Activated CD4-positive, alpha-beta memory T cell treated with anti-CD3 and anti-CD28 coated beads for 36 hours (primary cell): ENCODE measurements at places on chromosomes 3 and 15.

DNA sequence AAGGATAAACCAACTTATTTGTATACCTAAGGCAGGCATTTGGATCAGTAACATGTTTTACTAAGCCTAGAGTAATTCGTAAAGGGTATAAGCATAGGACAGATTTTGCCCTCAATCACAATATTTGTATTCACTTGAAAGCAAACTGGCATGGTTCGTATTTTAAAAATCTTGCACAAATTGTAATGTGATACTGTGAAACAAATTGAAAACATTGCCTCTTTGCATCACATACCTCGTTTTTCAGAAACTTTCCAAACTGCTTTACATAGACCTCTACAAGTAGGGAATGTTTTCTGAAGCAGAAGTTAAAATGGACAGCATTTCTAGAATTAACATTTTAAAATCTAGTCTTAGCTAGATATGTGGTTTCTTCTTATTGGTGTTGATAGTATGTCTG is 11.6 kb downstream of the KBTBD8 start:
- no peak overlapping the region for H3K27ac ChIP-seq
- H3K4me3 ChIP-seq = no peak overlapping the region
- peaks cover 22% of the 10 kb centered on the region for H3K4me1 ChIP-seq
- peaks cover 53% of the 10 kb centered on the region for H3K36me3 ChIP-seq

DNA sequence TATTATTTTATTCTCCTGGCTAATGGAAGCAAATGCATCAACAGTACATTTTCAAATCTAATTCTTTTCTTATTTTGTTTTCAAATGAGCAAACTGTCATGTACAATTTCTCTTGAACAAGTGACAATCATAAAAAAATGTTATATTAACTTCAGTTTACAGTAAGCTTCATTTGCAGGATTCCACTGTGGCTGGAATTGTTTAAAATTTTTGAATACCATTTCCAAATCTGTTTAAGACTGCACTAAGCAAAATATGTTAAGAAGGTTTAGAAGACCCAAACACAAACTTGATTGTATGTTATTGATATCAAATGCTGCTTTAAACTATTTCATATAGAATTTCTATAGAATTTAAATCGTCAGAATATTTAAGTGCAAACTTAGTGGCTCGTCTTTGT is 92.8 kb downstream of the ZNF280D start:
- no peaks in the 10 kb centered on the region for H3K36me3 ChIP-seq
- H3K27me3 ChIP-seq = no peaks in the 10 kb centered on the region
- DNase-seq = no peak
- H3K27ac ChIP-seq = no peak overlapping the region

GRCh38 chr3:97927704-97928103 is 44.5 kb downstream of the RIOX2 start:
- H3K4me3 ChIP-seq = no peak overlapping the region
- H3K4me1 ChIP-seq = no peaks in the 10 kb centered on the region
- H3K27ac ChIP-seq = no peak overlapping the region

DNA sequence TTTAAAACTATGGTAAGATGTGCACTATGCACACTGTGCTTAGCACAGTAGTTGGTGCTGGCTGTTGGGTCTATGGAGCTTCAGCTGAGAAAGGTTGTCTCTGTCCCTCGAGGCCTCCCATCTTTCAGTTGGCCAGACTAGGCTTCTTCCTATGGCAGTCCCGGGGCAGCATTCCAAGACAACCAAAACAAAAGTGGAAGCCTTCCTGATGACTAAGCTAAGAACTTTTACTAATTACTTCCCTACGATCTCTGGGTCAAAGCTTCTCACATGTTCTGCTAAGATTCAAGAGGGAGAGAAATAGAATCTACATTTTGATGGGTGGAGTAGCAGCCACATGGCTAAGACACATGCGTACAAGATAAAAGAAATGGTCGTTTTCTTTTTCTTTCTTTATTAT is 342.8 kb downstream of the TUSC7 start:
- H3K4me1 ChIP-seq = no peaks in the 10 kb centered on the region
- no peak overlapping the region for H3K27ac ChIP-seq
- H3K27me3 ChIP-seq = no peaks in the 10 kb centered on the region
- H3K4me3 ChIP-seq = no peak overlapping the region
- H3K36me3 ChIP-seq = no peaks in the 10 kb centered on the region

DNA sequence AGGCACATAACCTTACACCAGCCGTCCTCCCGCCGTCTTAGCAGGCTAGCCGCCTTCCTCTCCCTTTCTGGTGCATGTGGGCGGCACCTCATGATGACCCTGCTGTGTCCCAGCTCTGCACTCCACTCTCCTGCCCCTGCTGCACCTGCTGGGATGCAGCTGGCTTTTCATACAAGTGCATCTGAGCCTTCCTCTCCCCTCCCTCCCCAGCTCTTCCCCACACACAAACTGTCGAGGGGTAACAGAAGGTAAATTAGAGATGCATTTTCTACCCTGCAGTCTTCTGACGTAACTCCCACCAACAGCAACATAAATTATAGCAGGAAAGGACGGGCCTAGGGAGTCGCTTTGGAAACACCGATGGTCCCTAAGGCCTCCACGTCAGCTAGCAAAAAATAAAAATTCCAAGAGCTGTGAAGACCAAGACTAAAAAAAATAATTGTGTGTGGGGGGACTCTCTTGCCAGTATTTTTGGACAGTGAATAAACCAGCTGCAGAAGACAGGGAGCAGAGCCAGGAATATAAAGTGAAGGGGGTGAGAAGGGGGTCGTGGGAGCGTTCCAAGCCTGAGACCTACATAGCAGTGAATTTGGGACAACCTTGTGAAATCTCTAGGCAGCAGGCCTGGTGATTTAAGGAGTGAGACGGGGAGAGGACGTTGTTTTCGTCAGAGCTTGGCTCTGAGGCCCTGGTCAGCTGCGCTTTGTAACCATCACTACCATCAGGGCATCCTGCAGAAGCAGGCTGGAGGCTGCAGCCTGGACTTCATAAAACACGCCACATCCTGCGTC is 216.2 kb downstream of the ADAMTS17 start:
- no peaks in the 10 kb centered on the region for H3K27me3 ChIP-seq
- H3K36me3 ChIP-seq = peaks cover 27% of the 10 kb centered on the region
- no peak for DNase-seq
- H3K4me1 ChIP-seq = no peaks in the 10 kb centered on the region
- H3K27ac ChIP-seq = no peak overlapping the region
- H3K4me3 ChIP-seq = no peak overlapping the region

DNA sequence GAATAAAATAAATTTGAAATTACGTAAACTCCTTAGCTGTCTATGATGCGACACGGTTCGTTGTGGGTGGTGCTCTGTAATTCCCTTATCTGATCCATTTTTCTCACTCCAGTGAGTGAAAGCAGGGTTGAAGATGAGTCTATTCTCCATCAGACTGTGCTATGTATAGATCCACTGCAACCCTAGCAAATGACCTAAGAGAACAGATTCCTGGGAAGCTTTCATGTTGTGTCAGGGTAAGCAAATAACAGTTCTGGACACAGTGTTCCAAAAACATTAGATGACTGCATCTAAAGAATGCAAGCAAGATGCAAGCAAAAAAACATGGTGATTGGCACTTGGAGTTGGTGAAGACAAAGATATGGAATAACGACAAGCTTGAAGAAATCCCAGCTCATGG is 239.3 kb downstream of the SLC9A9 start:
- H3K27ac ChIP-seq = no peak overlapping the region
- H3K36me3 ChIP-seq = no peaks in the 10 kb centered on the region
- no peak for DNase-seq
- H3K27me3 ChIP-seq = no peaks in the 10 kb centered on the region

- H3K4me1 ChIP-seq = no peaks in the 10 kb centered on the region
- DNase-seq = no peak
- H3K36me3 ChIP-seq = no peaks in the 10 kb centered on the region
- H3K27ac ChIP-seq = no peak overlapping the region
- H3K27me3 ChIP-seq = no peaks in the 10 kb centered on the region
Observed at GRCh38 chr3:165464736-165465135, 268.6 kb upstream of the SLITRK3 start.

DNA sequence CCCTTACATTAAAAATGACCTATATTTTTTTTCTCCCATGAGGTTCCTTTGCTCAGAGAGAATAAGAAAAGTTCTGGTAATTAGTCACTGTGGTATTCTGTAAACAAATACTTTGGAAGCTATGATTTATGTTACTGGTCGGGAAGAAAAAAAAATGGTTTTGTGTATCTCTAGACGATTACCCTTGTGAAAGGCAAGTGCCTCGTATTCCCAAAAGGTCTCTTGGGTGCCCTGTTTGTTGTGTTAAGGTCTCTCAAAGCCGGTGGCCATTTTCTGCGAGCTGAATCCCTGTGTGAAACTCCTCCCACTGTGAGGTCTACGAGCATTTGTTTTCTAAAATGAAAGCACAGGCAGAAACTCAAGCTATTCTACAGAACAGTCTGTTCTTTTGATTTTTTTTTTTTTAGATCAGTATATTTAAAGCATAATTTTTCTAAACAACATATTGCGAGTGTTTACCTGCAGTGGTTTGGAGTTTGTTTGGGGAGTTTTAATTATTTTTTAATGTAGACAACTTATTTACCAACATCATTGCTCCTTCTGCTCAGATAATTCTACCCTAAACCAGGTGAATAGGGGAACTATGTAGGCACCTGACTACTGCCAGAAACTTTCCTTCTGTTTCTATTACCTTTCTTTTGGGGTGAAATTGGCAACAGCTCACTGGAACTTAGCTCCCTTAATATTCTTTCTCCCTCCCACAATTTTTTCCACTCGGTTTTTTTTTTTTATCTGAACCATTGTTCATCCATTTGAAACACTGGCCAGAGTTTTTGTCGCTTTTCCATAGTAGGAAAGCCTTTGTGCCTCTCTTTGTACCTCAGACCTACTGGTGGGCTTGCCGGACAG is 44.0 kb downstream of the ZBTB38 start:
- no peaks in the 10 kb centered on the region for H3K27me3 ChIP-seq
- peak overlapping the region; percentile 70 for H3K4me3 ChIP-seq
- H3K27ac ChIP-seq = peak overlapping the region; percentile 92
- H3K4me1 ChIP-seq = peaks cover 87% of the 10 kb centered on the region

- DNase-seq = no peak
- no peaks in the 10 kb centered on the region for H3K36me3 ChIP-seq
- H3K4me3 ChIP-seq = no peak overlapping the region
- H3K4me1 ChIP-seq = no peaks in the 10 kb centered on the region
- no peak overlapping the region for H3K27ac ChIP-seq
- no peaks in the 10 kb centered on the region for H3K27me3 ChIP-seq
Observed at GRCh38 chr3:118501152-118501551, 533.5 kb downstream of the IGSF11 start.

GRCh38 chr15:66021496-66022162 is 152.3 kb downstream of the RAB11A start:
- H3K4me3 ChIP-seq = no peak overlapping the region
- H3K27ac ChIP-seq = no peak overlapping the region
- H3K27me3 ChIP-seq = peaks cover 19% of the 10 kb centered on the region
- H3K36me3 ChIP-seq = no peaks in the 10 kb centered on the region
- DNase-seq = no peak

DNA sequence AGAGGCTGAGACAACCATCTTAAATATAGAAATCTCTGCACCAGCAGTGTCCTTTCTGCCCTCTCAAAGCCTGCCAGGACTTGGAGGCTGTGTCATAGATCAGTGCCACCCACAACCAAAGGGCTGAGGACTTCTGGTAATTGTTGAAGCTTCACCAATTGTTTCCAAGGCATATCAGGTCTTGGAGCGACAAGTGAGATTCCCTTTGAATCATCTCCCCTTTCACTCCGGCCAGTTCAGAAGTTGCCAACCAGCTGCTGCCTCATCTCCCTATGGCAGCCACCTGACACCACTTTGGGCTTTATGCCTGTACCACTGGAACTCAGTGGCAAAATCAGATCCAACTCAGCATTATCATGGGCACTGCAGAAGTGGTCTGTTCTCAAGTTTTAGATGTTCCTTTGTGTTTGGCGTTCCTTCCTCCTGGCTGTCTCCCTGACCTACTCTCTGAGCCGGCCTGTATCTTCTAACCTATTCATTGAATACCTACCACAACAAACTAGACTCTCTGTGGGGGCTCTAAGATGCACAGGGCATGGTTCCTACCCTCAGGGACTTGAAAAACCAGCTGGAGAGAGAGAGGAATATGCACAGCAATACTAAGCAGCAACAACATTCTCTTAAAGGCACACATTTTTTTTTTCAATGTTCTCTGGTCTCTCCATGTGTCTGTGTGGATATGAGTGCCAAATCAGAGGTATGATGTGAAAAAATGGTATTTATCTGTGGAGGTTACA is 90.8 kb upstream of the PFN2 start:
- H3K27me3 ChIP-seq = peaks cover 3% of the 10 kb centered on the region
- H3K27ac ChIP-seq = no peak overlapping the region
- no peak for DNase-seq
- no peaks in the 10 kb centered on the region for H3K4me1 ChIP-seq

GRCh38 chr15:92415639-92416297 is 22.1 kb downstream of the ST8SIA2 start:
- no peaks in the 10 kb centered on the region for H3K4me1 ChIP-seq
- H3K4me3 ChIP-seq = no peak overlapping the region
- H3K27ac ChIP-seq = no peak overlapping the region
- no peak for DNase-seq
- no peaks in the 10 kb centered on the region for H3K36me3 ChIP-seq
- H3K27me3 ChIP-seq = peaks cover 10% of the 10 kb centered on the region

- H3K27ac ChIP-seq = no peak overlapping the region
- H3K4me3 ChIP-seq = no peak overlapping the region
- H3K36me3 ChIP-seq = no peaks in the 10 kb centered on the region
- H3K27me3 ChIP-seq = no peaks in the 10 kb centered on the region
- DNase-seq = no peak
Observed at GRCh38 chr3:162740941-162741596, 1244.5 kb downstream of the OTOL1 start.

- H3K4me1 ChIP-seq = no peaks in the 10 kb centered on the region
- H3K4me3 ChIP-seq = no peak overlapping the region
- no peaks in the 10 kb centered on the region for H3K27me3 ChIP-seq
Observed at GRCh38 chr15:49637857-49638256, 17.0 kb downstream of the DTWD1 start.

- no peaks in the 10 kb centered on the region for H3K36me3 ChIP-seq
- DNase-seq = peak; percentile 79
- H3K27me3 ChIP-seq = peaks cover 10% of the 10 kb centered on the region
- no peak overlapping the region for H3K27ac ChIP-seq
Observed at GRCh38 chr3:169863458-169863899, 6.3 kb downstream of the LRRC31 start.
